Heart right ventricle (tissue), 16 donors: ENCODE measurements at places on chromosomes 12 and 14. TPM values are rescaled to one million over a fixed set of nuclear protein-coding genes. Genes with fewer than 3 reads are reported as not detected.
A peak's percentile ranks its signal among the peaks of the same experiment; 100 is the strongest.

Gene FAM186B
- 0.62 TPM for total RNA-seq

Gene CACNA2D4
- 1.00 TPM for total RNA-seq

Gene FLRT2
- 3.6 TPM for total RNA-seq

DNA sequence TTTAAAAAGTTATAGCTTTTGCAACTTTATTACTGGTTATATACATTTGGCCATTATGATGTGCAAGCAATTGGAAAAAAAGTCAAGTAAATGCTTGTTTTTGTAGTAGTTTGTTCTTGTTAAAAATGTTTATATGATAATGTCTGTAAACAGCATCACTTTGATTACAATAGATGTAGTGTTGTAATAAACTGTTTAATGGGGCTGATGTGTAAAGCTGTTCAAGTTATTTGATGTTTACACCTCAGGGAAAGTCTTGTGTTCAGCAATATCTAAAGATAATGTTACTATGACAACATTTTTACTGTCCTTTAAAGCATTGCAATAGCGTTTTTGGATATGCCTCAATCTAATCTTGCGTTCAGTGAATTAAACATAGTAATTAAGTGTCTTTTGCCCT, 30.4 kb downstream of the CPSF6 start:
- no peaks in the 10 kb centered on the region for H3K27me3 ChIP-seq
- peaks cover 6% of the 10 kb centered on the region for H3K4me1 ChIP-seq
- no peak overlapping the region for H3K4me3 ChIP-seq
- H3K27ac ChIP-seq = no peak overlapping the region
- DNase-seq = no peak

DNA sequence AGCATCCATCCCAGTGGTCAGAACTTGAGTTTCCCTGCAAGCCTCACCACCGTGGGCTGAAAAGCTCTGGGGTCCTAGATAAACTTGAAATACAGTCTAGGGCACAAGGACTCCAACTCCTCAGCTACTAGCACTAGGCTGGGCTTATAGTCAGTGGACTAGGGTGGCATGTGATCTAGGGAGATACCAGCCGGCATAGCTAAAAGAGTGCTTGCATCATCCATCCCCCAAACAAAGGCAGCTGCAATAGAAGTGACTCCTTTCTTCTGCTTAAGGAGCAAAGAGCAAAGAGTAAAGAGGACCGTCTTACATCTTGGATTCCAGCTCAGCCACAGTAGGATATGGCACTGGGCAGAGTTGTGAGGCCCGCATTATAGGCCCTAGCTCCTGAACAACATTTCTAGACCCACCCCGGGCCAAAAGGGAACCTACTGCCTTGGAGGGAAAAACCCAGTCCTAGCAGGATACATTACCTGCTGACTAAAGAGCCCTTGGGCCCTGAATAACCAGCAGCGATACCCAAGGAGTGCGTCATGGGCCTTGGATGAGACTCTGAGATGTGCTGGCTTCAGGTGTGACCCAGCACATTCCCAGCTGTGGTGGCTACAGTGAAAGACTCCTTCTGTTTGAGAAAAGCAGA, 17.9 kb upstream of the SOS2 start:
- no peak for DNase-seq
- H3K36me3 ChIP-seq = no peaks in the 10 kb centered on the region
- no peaks in the 10 kb centered on the region for H3K27me3 ChIP-seq
- no peak overlapping the region for H3K4me3 ChIP-seq

- DNase-seq = no peak
- peaks cover 49% of the 10 kb centered on the region for H3K4me1 ChIP-seq
- H3K36me3 ChIP-seq = no peaks in the 10 kb centered on the region
- H3K4me3 ChIP-seq = no peak overlapping the region
- H3K27ac ChIP-seq = no peak overlapping the region
- H3K27me3 ChIP-seq = no peaks in the 10 kb centered on the region
These were observed 123.2 kb downstream of the FBXL14 start for GRCh38 chr12:1471224-1471623.

DNA sequence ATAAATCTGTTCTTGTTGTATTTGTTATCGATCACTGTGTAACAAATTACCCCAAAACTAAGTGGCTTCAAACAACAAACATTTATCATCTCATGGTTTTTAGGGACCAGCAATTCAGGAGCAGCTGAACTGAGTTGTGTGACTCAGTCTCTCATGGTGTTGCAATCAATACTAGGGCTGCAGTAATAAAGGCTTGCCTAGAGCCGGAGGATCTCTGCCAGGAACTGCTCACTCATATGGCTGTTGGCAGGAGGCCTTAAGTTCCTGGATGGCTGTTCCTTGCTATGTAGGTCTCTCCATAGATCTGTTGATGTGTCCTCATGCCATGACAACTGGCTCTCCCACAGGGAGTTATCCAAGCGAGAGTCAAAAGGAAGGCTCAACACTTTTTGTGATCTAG, 3.8 kb upstream of the PSMC6 start:
- H3K36me3 ChIP-seq = no peaks in the 10 kb centered on the region
- H3K4me3 ChIP-seq = no peak overlapping the region
- no peak for DNase-seq
- peaks cover 17% of the 10 kb centered on the region for H3K4me1 ChIP-seq
- H3K27me3 ChIP-seq = no peaks in the 10 kb centered on the region

- no peak overlapping the region for H3K4me3 ChIP-seq
- no peak for DNase-seq
- H3K27ac ChIP-seq = no peak overlapping the region
- no peaks in the 10 kb centered on the region for H3K36me3 ChIP-seq
- H3K27me3 ChIP-seq = no peaks in the 10 kb centered on the region
- H3K4me1 ChIP-seq = no peaks in the 10 kb centered on the region
These were observed 229.2 kb downstream of the DPF3 start for GRCh38 chr14:72664651-72665050.

Gene MSRB3
- 98.2 TPM for total RNA-seq

DNA sequence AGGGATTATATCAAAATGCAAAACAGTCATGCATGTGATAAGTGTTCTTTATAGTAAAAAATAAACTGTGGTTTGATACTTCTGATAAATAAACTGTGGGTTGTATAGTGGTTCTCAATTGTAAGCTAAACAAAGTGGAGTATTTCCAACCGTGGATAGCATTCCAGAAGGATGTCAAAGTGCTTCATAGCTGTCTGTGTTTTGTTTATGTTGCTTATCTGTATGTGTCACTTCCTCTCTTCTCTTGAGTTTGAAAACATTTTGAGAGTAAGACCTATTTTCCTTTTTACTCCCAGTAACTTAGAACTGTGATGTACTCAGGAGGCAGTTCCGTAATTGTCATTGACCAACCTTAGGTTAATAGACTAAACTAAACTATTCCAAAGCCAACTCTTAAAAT, 415.8 kb downstream of the TMTC2 start:
- H3K27me3 ChIP-seq = no peaks in the 10 kb centered on the region
- H3K36me3 ChIP-seq = no peaks in the 10 kb centered on the region
- H3K27ac ChIP-seq = no peak overlapping the region
- no peak overlapping the region for H3K4me3 ChIP-seq
- DNase-seq = no peak

- no peak overlapping the region for H3K4me3 ChIP-seq
- no peak for DNase-seq
- H3K27me3 ChIP-seq = no peaks in the 10 kb centered on the region
- no peak overlapping the region for H3K27ac ChIP-seq
- H3K36me3 ChIP-seq = peaks cover 3% of the 10 kb centered on the region
These were observed 5.6 kb upstream of the GOLGA3 start for GRCh38 chr12:132834181-132834711.

Gene CLEC1B
- not detected for total RNA-seq

Gene TRIAP1
- 13.5 TPM for total RNA-seq

GRCh38 chr14:100076606-100077005, 11.4 kb downstream of the EVL start:
- no peaks in the 10 kb centered on the region for H3K36me3 ChIP-seq
- H3K4me1 ChIP-seq = peaks cover 95% of the 10 kb centered on the region
- H3K4me3 ChIP-seq = no peak overlapping the region
- peak; percentile 40 for DNase-seq
- no peaks in the 10 kb centered on the region for H3K27me3 ChIP-seq
- H3K27ac ChIP-seq = peak overlapping the region; percentile 19

Gene SPRYD4
- 4.0 TPM for total RNA-seq

Gene TGM1
- total RNA-seq = 0.91 TPM

Gene HEATR5A
- 39.7 TPM for total RNA-seq

DNA sequence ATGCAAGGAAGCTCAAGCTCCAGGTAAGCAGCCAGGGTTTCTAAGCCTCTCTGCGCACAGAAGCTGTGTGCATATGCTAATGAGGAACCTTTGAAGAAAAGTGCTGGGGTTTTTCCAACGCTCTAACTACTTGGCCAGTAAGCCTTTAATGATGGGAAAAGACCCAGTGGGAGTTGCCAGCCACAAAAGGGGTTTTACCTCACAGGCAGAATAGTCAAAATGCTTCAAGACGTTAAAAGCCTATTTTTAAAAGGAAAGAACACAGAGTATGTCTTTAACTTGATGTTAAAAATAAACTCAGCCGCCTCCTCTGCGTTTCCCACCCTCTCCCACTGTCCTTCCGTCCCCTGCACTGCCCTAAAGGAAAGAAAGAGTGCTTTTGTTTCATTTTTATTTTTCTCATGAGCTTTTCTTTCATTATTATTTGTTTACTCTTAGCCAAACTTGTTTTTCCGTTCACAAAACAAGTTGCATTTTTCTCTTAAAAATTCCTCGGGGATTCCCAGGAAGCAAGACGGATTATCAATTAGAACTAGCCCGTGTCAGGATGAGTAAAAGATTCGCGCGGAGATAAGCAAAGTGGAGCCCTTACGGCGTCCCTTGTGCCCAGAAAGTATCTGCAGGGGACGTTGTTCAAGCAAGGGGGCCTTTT, 209.8 kb upstream of the NUDT4 start:
- H3K4me3 ChIP-seq = peak overlapping the region; percentile 41
- no peaks in the 10 kb centered on the region for H3K36me3 ChIP-seq
- DNase-seq = no peak
